ENCODE measurements at places on chromosomes 5 and 9.

DNA sequence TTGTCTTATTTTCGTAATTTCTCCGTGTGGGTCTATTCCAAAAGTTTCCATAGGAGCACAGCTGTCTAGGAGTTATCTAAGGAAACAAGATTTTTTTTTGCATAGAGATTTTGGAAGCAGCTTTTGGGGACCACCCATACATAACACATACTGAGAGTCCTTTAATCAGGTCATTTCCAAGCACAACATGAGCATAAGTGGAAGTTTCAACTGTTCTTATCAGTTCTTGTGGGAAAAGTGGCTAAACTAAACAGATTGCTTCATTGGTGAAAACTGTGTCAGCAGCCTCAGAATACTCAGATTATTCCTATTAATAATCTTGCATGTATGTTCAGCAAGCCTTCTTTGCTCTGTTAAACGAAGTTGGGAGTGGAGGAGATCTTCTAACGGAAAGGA lies 153.6 kb upstream of the TYRP1 start:
- no peak for DNase-seq

DNA sequence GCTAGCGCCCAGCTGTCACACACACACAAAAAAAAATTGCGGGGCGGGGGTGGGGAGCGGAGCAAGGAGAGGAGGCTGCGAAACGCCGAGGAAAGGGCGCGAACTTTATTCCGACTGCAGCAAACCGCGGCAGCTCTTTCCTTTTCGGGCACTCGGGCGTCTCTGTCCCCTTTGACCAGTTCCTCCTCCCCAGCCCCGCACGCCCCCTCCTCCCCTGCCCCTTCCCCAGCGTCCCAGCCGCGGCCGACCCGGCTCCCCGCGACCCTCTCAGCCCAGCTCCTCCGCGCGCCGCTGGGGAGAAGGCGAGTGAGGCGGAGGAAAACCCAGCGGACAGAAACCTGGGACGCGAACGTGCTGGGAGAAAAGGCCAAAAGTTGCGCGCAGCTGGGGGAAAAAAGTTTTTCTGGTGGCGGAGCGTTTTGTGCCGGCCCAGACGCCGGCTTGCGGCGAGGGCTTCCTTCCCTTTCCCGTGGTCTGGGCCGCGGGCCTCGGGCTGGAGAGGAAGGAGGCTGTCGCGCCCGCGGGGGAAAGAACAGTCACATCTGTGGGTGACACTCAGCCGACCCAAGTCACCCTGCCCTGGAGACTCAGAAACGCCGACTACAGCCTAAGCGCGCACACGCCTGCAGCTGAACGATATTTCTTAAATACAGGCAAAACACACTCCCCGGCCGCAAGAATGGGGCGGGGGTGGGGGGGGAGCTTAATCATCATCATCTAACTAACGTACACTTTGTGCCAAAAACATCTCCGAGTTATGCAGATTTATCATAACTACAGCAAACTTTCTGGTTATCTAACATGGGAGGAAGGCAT lies 1.1 kb upstream of the BNC2 start:
- no peak for DNase-seq

DNA sequence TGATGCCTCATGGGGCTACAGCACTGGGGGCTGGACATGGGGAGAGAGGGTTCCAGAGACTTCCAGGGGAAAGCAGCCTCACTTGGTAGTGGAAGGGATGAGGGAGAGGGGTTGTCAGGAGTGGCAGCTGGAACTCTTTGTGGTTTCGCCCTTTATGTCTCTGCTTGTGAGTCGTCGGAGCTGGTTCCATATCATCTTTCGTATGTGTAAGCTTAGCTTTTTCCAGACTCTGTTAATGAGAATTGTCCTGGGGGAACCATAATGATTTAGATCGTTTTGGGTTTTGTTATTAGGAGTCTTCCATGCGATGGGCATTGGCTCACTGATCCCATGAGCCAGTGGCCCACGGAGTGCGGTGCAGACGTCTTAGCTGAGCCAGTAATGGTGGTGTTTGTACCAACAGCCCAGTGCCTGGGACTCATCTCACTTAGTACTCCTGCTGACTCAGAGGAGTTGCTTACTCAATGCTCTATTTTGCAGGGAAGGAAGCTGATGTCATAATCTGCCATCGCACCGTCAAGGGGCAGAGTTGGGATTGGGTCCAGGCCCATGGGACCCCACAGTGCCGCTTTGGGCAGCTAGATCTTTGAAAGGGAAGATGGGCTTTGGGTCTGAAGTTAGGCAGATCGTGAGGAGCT lies 48.5 kb downstream of the NEK6 start:
- DNase-seq, result no peak

GRCh38 chr5:115840873-115841272 lies 492 bp downstream of the ATG12 start:
- no peak for DNase-seq

- no peak for DNase-seq
Measured at GRCh38 chr5:1951165-1951816, 68.6 kb upstream of the IRX4 start.

DNA sequence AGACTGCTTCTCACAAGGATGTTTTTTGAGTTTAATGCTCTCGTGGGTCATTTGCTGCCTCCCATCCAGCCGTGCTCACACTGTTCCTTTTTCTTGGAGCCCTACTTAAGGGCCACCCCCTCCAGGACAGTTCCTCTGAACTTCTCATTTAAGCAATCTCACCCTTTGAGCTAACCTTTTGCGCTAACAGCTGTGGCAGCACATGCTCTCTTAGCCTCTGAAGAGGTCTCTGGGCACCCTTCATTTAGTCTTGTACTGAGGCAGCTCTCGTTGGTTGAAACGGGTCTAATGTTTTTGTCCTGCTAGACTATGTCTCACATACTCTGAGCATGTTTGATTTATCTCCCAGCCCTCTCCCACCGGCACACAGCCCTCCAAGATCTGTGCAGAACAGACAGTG lies 11.8 kb downstream of the ALDH1B1 start:
- DNase-seq, result no peak

DNA sequence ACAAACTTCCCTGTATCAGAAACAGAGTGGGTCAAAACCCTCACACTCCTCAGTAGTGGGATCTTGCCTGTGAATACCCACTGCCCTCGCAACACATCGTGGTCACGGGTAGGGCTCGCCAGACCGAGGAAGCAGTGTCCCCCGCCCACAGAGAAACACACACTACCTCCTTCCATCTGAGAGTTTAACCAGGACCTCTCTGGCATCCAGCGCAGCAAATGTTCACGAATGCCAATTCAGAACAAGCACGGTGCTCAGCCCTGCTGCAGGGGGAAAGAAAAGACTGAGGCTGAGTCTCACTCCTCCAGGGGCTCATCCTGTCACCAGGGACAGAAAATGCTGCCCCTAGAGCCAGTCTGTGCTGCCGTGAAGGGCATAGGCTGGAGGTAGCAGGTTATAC lies 42.5 kb upstream of the SYNPO start:
- no peak for DNase-seq

DNA sequence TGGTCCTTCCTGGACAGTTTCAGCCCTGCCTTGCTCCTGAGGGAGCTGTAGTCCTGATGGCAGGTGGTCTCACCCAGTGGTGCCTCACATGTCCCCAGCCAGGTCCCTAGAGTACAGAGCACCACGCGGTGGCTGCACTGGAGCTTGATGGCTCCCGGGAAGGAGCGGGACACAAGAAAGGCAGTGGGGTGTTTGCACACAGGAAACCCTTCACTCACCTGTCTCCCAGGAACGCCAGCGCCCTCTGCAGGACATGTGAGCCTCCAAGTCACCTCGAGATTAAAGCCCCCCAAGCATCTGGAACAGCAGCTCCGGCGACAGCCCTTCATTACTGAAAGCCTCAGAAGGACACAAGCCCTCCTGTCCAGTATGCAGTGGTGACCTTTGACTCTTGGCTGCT lies 19.9 kb upstream of the TMEM250 start:
- peak; percentile 78 for DNase-seq

DNA sequence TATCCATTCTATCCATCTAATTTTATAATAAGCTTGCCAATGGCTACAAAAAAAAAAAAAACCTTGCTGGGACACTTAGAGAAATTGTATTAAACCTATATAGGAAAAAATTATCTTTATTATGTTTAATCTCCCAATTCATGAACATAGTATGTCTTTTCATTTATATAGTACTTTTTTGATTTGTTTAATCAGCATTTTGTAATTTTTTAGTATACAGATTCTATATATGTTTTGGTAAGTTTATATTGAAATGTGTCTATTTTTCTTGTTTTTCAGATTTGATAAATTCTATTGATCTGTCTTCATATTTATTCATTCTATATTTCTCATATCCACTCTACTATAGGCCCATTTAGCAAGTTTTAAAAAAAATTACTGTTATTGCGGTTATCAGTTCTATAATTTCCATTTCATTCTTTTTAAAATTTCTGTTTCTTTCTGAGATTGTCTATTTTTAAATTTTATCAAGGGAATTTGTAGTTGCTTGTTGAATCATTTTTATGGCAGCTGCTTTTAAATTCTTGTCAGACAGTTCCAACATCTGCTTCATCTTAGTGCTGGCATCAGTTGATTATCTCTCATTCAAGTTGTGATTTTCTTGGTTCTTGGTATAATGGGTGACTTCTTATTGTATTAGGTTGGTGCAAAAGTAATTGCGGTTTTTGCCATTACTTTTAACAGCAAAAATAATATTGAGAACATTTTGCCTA lies 170.1 kb upstream of the S1PR3 start:
- no peak for DNase-seq

- DNase-seq, result no peak
Measured at GRCh38 chr5:12095808-12096281, 191.6 kb upstream of the CTNND2 start.

All from NCI-H748 treated with DMSO at 0.1 percent for 48 hours (cell line).